ENCODE measurements at places on chromosomes 4 and X. TPM values are rescaled to one million over a fixed set of nuclear protein-coding genes. Genes with fewer than 3 reads are reported as not detected.

- DNase-seq, result no peak
Observed at GRCh38 chr4:106993827-106994226, 42.3 kb downstream of the DKK2 start.

The USP51 gene
- 10.7 TPM for polyA plus RNA-seq

DNA sequence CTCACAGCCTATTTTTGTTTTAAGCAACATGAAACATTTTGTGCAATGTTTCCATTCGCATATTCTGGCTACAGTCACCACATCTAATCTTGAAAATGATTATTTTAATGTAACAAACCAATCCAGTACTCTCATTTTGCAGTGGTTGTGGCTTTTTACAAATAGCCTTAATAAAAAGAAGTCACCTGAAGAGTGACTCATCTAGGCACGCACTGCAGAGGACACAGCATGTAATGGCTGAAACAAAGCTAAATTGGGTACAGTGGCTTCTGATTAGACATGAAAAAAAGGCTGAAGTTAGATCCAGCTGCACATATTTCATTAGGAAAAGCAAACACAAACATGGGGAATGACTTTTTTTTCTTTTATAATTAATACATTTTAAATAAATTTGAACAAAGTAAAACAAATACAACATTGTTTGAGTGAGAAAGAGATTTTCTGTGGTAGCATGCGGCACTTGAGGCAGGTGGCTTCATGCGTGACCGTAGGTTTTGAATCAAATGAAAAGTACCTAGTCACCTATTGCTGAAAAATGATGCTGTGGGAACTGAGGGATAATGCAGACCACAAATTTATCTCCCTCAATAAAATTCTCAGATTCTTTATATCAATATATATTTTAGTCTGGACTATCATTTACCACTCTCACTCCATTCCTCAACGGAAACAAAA is 240.8 kb upstream of the DDX53 start:
- no peak for DNase-seq

- no peak for DNase-seq
Observed at GRCh38 chr4:88002786-88003185, 4.6 kb upstream of the PKD2 start.

GRCh38 chr4:41396214-41396613 is 139.5 kb downstream of the UCHL1 start:
- DNase-seq, result no peak

The EREG gene
- 0.11 TPM for polyA plus RNA-seq

DNA sequence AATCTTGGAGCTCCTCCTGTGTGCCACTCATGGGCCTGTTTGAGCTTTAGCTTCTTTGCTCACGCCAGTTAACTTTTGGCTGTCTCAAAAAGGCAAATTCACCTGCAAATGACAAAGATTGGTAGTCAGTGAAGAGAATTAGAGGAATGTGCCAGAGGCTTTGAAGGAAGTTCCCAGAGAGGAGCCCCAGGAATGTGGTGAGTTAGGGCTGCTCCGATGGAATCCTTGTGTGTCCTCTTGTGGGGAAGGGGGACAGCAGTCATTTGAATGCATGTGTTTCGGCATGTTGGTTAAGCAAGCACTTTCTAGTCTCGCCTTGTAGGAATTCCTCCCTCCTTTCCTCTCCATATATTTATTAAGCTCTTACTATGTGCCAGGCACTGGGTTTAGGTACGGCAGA is 62.9 kb downstream of the ELF4 start:
- no peak for DNase-seq

GRCh38 chrX:44101281-44101680 is 128.1 kb upstream of the NDP start:
- no peak for DNase-seq

DNA sequence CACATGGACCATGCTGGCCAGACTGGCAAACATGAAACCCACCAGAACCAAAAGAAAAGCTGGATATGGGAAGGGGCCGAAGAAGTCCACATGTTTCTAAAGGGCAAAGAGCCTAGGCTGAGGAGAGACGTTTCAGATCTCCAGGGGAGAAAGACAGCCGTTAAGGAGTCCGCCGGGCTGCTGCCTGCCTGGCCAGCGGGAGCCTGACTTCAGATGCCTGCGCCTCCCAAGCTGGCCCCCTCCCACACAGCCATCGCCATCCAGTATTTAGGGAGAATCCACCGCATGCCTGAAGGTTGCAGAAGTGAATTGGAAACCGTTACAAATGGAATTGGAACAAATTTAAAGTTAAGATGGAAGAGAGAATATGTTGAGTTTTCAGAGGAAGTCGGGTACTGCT is 2.9 kb downstream of the TBL1X start:
- no peak for DNase-seq

- DNase-seq, result no peak
Observed at GRCh38 chrX:72001471-72001870, 90.8 kb downstream of the NHSL2 start.

The SSX2B gene
- not detected for polyA plus RNA-seq

GRCh38 chr4:85966373-85966772 is 393.5 kb downstream of the MAPK10 start:
- peak; percentile 2 for DNase-seq

The PNMA6F gene
- not detected for polyA plus RNA-seq

The DMD gene
- polyA plus RNA-seq, result 79.3 TPM

The PSAPL1 gene
- 0.10 TPM for polyA plus RNA-seq

The WDFY3 gene
- polyA plus RNA-seq, result 40.7 TPM

The RASL11B gene
- polyA plus RNA-seq, result 29.0 TPM

The SGMS2 gene
- polyA plus RNA-seq, result 10.3 TPM

DNA sequence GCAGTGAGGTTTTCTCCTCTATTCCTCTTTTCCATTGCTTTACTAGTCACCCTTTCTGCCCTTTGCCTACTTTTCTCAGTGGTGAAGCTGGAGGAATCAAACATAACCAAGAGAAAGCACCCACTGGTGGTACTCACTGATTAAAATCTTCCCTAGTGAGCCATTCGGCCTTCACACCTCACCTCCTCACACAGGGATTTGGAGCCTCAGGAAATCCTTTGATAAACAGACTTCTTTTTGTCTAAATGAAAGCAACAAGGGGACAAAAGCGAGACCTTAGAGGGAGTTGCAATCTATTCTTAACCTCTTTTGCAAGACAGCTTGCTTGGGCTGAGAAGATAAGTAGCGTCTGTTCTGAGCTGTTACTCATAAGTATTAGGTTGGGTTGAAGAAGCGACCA is 572.6 kb downstream of the ZNF674 start:
- no peak for DNase-seq

GRCh38 chr4:125368671-125369081 is 53.9 kb downstream of the FAT4 start:
- peak; percentile 47 for DNase-seq

DNA sequence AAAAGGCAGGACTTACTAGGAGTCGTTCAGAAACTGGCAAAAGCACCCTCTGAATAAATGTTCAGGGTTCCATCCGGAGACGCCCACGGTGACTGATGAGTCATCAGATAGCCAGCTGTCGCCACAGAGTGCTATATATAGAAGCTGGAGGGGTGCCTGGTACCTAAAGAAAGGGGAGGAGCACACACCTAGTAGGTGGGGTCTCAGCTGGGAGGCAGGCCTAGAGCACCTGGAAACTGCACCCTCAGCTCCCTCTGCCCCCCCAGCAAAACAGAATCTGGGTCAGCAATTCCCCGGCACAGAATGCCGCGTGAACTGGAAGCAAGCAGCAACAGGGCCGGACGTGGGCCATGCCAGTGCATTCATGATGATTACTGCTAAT is 242.0 kb downstream of the BCOR start:
- DNase-seq, result no peak

DNA sequence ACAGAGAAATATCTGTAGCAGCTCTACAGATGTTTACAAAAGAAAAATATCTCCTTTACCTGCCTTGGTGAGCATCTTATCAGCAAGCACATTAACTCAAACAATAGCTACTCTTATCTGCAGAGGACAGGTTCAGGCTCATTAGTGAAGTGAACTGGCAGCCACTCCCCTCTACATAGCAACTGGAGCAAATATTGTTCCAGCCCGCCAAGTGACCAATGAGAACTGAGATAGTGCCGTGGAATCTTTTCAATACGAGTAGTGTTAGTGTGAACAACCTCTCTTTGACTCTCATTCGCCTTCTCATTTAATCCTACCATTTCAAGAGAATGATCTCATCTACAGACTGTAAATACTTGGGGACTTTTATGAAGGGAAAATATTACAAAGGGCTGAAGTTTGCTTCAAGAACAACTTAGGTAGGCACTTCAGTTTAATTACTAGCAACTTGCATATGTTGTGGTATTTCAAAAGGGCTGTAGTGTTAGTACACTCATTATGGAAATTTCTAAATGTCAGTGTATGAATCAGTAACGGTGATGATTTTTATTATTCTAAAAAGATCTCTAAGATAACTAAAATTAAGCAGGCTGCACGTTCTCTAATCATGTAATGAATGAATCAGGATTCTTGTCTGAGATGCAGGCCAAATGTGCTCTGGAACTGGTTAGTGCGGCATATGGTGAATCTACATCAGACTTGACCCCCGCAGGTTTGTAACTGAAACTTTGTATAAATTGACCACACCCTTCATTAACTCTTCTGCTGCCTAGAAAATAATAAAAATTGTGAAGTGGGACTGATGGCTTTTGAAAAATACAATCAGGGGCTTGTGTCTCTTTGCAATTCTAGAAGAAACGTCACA is 72.4 kb downstream of the PALLD start:
- DNase-seq, result no peak

GRCh38 chr4:85571008-85571407 is 96.1 kb downstream of the ARHGAP24 start:
- DNase-seq, result no peak

- no peak for DNase-seq
Observed at GRCh38 chr4:77493829-77494551, 111.6 kb upstream of the CXCL13 start.

The MID1IP1 gene
- polyA plus RNA-seq, result 26.5 TPM

The PABPC1L2A gene
- polyA plus RNA-seq, result not detected

The PAGE1 gene
- not detected for polyA plus RNA-seq

The PFKFB1 gene
- polyA plus RNA-seq, result 0.55 TPM

- DNase-seq, result no peak
Observed at GRCh38 chr4:16448241-16448840, 222.1 kb upstream of the TAPT1 start.

GRCh38 chrX:19782419-19782818 is 105.0 kb downstream of the SH3KBP1 start:
- DNase-seq, result no peak

DNA sequence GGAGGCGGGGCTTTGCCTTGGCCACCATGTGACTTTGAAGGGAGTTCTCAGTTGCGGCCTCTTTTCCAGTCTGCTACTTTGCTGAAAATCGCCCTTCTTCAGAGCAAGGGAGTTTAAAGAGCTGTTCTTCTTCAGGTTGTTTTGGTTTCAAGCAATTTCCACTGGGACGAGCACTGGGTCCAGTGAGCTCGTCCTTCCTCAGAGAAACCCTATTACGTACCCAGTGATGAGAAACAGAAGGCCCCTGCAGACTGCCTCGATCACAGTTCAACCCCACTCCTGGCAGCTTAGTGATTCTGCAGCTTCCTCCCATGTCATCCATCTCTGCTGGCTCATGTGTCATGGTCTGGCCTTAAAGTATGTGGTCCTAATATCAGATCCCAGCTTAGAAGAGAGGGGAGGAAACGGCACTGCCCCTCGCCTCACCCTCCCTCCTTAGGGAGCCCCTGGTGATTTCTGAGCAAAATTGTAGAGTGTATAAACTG is 7.8 kb upstream of the FAM149A start:
- DNase-seq, result no peak

DNA sequence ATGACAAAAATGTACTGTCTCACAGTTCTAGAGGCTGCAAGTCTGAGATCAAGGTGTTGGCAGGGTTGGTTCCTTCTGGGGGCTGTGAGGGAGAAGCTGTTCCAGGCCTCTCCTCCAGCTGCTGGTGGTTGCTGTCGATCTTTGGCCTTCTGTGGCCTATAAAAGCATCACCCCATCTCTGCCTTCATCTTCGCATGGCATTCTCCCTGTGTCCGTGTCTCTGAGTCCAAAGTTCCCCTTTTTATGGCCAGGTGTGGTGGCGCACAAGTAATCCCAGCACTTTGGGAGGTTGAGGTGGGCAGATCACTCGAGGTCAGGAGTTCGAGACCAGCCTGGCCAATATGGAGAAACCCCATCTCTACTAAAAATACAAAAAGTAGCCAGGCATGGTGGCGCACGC is 31.5 kb upstream of the ARAF start:
- DNase-seq, result no peak

The RAI2 gene
- 18.2 TPM for polyA plus RNA-seq

DNA sequence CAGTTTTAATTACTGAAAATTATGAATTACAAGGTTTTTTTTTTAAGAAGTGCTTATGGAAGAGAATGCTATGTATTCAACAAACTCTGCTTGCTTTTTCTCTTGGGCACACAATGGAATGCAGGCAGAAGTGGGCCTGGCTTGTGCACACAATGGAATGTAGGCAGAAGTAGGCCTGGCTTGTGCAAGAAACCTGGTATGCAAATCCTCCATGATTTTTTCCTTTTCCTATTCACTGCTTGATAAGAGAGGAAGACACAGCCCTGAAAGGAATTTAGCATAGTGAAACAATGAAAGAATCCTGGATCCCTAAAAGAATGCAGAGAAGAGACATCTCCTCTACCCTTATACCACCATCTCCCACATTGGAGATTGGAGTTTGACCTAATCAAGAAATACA is 138.4 kb downstream of the COL25A1 start:
- no peak for DNase-seq

The IL2 gene
- not detected for polyA plus RNA-seq

Measured in right lung (tissue), 10 donors.